ENCODE measurements at places on chromosomes 4 and X.

DNA sequence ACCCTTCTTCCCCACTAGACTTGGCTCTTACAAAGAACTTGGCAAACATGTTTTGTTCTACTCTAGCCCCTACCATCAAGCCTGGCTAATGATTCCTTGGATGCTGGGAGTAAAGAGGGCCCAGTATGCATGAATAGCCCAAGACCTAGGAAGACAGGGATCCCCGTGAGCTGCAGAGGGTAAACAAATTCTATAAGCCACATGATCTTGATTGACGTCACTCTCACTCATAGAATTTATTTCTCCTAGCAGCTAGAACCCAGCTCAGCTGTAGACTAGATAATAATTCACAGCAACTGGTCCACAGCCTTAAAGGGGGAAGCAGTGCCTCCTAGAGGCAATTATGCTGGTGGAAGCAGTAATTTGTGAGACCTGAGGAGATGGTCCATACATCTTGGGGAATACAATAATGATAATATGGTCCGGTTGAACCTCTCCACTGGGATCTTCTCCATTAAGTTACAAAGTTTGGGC is 16.1 kb upstream of the USO1 start:
- no peak for DNase-seq

DNA sequence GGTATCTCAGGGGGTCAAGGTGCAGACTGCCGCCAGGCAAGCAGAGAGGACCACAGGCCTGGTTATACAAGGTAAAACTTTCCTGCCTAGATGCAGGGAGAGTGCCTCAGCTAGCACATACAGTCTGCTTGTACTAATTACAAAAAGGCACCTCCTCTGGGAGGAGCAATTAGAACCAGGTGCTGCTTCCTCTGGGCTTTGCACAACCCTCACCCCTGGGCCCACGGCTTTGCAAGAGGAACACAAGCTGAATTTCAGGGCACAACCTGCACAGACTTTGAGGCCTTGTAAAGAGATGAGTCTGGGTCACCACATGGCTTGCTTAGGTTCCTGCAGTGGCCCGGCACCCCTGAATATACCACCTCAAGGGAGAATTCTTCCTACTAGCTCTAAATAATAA is 9.2 kb upstream of the CITED1 start:
- no peak for DNase-seq

DNA sequence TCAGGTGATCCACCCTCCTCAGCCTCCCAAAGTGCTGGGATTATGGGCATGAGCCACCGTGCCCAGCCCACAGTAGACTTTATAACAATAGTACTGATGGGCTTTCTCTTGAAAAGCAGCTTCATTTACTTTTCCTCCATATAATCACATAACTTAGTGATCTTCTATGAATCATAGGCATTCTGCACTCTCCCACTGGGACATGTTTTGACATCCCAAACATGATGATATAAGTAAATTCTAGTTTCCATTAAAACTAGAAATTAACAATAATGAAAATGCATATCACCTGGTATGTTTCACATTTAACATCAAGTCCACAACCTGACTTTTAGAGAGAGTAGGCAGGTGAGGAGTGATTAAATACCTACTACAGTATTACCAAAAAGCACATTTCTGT is 96.5 kb downstream of the CAMK2D start:
- no peak for DNase-seq

GRCh38 chr4:152009031-152009670 is 248.3 kb upstream of the GATB start:
- no peak for DNase-seq

GRCh38 chrX:28997706-28998463 is 410.6 kb downstream of the IL1RAPL1 start:
- no peak for DNase-seq

DNA sequence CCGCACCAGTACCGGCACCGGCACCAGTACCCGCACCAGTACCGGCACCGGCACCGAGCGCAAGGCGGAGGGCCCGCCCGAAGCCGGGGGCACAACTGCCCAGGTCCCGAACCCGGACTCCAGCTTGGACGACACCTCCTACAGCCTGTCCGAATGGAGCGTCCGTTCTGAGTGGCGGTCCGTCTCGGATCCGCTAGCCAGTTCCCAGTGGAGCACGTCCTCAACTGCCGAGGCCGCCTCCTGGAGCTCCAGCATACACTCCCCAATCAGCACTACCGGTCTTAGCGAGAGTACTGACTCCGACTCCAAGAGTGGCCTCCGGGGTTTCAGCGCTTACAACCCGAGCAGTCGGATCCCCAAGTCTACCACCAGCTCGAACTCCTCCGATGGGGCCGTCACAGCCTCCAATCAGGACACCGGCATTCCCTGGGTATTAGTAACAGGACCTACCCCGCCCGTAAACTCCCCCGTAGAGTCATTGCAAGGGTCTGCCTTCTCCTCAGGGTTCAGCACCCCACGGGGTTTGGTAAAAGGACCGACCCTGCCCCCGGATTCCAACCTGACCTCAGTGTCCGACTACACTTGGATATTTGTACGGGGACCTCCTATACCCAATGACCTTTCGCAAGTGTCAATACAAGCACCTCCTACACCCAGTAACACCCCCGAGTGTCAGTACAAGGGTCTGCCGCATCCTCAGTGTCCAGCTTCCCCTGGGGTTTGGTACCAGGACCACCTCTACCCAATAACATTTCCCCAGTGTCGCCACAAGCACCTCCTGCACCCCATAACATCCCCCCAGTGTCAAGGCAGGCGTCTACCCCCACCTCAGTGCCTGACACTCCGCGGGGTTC is 721 bp upstream of the MAOA start:
- peak; percentile 54 for DNase-seq

- DNase-seq = no peak
Observed at GRCh38 chrX:40449396-40449795, 131.4 kb upstream of the ATP6AP2 start.

DNA sequence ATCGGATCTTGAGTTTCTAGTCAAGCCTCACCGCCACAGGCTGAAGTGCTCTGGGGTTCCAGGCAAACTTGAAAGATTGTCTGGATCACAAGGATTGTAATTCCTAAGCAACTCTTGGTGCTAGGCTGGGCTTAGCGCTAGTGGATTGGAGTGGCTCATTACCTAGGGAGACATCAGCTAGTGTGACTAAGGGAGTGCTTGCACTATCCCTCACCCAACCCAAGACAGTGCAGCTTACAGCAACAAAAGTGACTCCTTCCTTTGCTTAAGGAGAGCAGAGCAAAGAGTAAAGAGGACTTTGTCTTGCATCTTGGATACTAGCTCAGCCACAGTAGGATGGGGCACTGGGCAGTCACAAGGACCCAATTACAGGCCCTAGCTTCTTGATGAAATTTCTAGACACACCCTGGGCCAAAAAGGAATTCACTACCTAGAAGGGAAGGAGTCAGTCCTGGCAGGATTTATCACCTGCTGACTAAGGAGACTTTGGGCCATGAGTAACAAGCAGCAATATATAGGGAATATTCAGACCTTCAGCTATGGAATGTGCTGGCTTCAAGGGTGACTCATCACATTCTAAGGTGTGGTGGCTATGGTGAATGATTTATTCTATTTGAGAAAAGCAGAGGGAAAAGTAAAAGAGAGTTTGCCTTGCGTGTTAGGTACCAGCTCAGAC is 1212.4 kb downstream of the PCDH18 start:
- DNase-seq = no peak

- no peak for DNase-seq
Observed at GRCh38 chr4:79237851-79238250, 88.0 kb downstream of the NAA11 start.

GRCh38 chr4:45716093-45716492 is 407.8 kb downstream of the GABRG1 start:
- no peak for DNase-seq

GRCh38 chr4:162010362-162010761 is 153.4 kb downstream of the FSTL5 start:
- DNase-seq = no peak

DNA sequence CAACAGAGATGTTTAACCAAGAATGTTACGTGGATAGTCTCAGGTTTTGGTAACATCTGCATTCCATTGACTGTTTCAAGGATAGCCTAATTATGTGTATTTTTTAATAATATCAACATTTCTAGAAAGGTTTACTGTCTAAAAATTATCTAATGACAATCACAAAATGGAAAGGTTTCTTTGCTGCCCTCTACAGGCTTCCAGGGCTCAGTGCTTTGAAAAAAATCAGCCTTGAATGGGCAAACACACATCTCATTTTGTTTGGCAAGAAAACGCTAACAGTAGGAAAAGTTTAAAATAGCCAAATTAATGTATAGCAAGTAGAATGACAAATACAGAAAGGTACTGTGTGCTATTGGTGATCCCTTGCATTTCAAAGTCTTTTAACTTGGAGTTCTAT is 223.4 kb upstream of the PRPS2 start:
- no peak for DNase-seq

DNA sequence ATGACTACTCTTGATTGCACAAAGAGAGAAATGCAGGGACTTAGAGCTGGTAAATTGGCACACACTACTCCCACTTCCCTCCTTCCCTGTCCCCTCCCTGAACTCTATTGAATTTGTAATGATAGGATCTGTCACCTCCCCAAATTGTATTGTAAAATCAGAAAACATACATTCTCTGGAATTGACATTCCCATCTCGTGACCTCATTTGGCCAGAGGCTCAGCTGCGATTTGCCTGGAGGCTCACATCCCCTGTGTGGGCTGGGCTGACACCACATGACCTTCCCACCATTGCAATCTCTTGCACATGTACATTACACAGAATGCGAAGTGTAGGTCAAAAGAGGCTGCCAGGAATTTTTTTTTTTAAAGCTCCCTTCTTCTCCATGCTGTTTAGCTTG is 172.1 kb downstream of the MID1IP1 start:
- no peak for DNase-seq

GRCh38 chr4:52892880-52893279 is 30.8 kb downstream of the RASL11B start:
- no peak for DNase-seq

- DNase-seq = no peak
Observed at GRCh38 chrX:134813697-134814096, 155.4 kb upstream of the PLAC1 start.
